Panc1 (cell line): ENCODE measurements at places on chromosomes 11 and 22.

DNA sequence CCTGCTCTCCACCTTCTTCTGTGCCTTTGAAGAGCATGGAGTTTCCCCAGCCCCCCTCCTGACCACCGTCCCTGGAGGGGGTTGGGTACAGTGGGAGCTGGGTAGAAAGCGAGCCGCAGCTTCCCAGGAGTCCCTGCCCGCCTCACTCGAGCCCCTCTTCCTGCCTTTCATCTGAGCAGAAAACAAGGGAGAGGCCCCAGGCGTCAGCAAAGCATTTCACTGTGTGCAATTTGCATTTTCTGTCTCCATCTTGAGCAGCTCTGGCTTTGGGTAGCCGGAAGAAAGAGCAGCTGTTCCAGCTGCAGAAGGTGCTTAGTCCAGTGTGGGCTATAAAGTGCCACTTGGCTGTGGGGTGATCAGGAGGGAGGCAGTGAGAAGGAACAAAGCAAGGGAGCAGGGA is 229.7 kb downstream of the CEP164 start:
- DNase-seq, result no peak

DNA sequence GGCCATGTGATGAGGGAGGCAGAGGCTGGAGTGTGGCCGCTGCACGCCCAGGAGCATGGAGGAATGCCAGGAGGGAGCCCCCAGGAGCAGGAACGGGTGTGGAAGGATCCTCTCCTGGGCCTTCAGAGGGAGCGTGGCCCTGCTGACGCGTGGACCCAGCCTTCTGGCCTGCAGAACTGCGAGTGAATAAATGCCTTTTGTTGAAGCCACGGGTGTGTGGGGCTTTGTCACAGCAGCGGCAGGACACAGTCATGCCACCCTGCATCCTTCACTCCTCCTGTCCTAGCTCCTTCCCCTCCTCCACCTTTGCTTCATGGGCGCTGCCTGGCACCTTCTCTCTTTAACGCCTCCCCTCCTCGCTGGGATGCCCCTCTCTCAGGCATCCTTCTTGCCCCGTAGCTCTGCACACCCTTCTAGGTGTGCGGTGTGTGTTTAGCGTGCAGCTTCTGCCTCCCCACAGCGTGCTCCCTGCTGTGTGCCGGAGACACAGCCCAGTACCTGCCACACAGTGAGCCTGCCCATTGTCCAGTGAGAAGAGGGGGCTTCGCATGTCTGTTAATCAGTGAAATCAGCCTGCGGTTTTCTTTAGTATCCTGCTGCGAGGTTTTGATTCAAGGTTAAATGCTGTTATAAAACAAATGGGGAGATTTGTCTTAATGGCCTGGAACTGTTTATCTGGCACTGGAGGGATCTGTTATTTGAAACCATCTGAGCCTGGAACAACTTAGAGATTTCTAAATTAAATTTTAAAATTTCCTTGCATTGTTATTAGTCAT is 459.6 kb downstream of the TBC1D22A start:
- no peak for DNase-seq

GRCh38 chr11:8213376-8213775 is 44.6 kb upstream of the RIC3 start:
- no peak for DNase-seq

DNA sequence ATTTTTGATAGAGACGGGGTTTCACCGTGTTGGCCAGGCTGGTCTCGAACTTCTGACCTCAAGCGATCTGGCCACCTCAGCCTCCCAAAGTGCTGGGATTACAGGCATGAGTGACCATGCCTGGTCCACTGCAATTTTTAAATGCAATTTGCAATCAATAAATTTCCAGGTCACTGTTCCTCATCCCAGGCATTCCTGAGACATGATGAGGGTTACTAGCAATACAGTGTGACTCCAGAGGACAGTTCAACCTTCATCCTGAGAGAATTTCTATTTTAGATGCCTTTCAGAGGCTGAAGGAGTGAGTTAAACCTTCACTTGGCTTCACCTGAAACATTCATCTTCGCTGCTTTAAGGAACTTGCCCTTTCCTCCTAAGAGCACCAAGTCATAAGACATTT is 9.7 kb upstream of the UBASH3B start:
- no peak for DNase-seq

GRCh38 chr22:39946503-39947219 is 13.5 kb upstream of the TMA7B start:
- no peak for DNase-seq

GRCh38 chr11:91248199-91248807 is 976.3 kb upstream of the FAT3 start:
- DNase-seq, result peak; percentile 8

- no peak for DNase-seq
These were observed 46.7 kb upstream of the CCDC34 start for GRCh38 chr11:27409742-27410141.

- peak; percentile 24 for DNase-seq
These were observed 2.4 kb downstream of the SIDT2 start for GRCh38 chr11:117180661-117181585.

DNA sequence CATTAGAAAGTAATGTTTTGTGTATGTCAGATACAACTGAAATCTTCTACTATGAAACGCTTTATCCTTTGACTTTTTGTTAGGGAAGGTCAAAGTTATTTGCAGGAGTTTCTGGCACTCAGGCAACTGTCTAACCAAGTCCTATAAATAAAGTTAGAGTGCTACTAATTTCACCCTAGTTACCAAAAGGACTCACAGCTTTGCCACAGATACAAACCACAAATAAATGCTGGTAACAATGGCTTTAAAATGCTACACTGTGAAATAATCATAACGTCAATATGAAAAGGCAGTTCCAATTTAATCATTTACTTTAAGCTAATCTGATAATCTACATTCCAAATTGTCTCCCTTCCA is 124.3 kb downstream of the RBFOX2 start:
- no peak for DNase-seq

DNA sequence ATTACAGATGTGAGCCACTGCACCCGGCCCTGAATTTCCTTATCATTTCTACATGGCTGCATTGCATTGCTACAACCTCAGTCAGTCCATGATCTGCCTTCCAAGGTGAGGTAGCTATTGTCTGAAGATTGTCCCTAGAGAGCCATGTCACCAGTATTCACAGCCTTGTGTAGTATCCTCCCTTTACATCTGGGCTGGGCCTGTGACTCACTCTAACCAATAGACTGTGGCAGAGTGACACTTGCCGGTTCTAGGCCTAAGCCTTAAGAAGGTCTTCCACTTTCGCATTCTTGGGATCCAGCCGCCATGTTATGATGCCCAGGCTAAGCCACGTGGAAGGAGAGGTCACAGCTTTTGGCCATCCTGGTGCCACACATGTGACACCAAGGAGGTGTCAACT is 10.1 kb upstream of the PLEKHB1 start:
- no peak for DNase-seq

- DNase-seq, result no peak
These were observed 138.9 kb downstream of the LARGE1 start for GRCh38 chr22:33781411-33781810.

DNA sequence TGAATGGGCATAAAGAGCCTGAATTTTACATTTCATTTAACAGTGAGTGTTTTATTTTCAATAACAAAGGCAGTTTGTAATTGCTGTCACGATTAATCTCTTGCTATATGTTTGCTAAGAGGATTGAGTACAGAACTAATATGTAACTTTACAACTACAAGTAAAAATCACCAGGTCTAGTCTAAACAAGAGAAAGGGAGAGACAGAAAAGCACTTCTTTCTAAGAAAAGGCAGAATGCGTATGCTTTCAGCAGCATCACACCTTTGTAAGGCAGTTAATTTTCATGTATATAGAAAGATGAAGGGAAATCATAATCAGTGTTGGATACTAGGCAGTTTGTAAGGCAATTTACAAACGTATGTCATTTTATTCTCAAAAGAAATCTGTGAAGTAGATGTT is 169.8 kb downstream of the NELL1 start:
- no peak for DNase-seq

GRCh38 chr11:3920148-3920852 is 64.8 kb downstream of the STIM1 start:
- DNase-seq, result no peak

DNA sequence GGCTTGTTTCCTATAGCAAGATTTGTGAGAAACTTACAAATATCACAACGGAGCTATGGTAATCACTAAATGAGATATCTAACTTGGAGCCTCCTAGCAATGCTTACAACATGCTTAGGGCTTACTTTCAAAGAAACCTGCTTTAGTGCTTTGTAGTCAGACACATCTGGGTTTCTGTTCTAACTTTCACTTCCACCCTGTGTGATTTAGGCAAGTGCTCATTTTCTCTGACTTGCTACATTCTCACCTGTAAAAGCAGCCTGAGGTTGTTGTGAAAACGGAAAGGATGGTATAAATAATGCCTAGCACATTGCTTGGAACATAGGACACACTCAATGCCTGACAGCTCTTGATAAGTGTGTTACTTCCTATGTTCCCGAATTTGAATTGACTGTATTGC is 45.6 kb downstream of the LRRC4C start:
- no peak for DNase-seq
